ENCODE measurements at places on chromosomes 7 and 10.
A peak's percentile ranks its signal among the peaks of the same experiment; 100 is the strongest.

- DNase-seq = peak; percentile 29
- H3K27me3 ChIP-seq = peaks cover 2% of the 10 kb centered on the region
- H3K27ac ChIP-seq = no peak overlapping the region
- H3K36me3 ChIP-seq = no peaks in the 10 kb centered on the region
Measured at GRCh38 chr7:14691597-14692203, 210.9 kb downstream of the DGKB start.

GRCh38 chr10:89894051-89894450, 192.7 kb downstream of the KIF20B start:
- no peak overlapping the region for H3K4me3 ChIP-seq
- no peak for DNase-seq
- no peak overlapping the region for H3K27ac ChIP-seq
- H3K36me3 ChIP-seq = no peaks in the 10 kb centered on the region
- H3K27me3 ChIP-seq = peaks cover 2% of the 10 kb centered on the region
- no peaks in the 10 kb centered on the region for H3K4me1 ChIP-seq

DNA sequence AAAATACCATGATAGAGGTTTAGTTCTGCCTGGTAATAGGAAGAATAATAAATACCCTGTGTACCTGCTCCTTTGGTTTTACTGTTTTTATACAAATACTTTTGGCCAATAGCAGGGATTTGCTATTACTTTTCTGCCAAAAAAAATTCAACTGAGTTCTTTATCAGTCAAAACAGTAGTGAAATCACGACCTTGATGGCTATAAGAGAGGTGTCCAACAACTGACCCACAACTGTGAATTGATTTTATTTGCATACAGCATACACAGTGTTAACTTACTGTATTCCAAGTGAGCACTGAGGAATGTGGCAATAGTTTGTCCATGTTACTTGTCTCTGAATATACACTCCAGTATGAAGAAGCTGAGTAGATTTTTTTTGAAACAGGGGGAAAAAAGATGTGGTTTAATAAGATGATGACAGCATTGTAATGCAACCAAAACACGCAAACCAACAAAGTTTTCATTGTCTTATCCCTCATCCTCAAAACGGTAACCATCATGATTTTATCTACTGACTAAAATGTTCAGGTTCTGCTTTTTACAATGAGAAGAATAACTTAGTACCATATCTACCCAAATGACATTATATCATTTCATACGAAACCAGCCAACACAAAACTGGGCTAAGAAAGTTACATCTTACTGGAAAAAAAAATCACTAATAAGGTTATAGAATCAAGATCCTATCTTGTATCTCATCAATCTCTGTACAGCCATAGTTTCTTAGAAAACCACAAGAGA, 63.3 kb downstream of the GSAP start:
- peaks cover 93% of the 10 kb centered on the region for H3K4me1 ChIP-seq
- H3K27ac ChIP-seq = peak overlapping the region; percentile 90
- H3K27me3 ChIP-seq = peaks cover 4% of the 10 kb centered on the region
- H3K4me3 ChIP-seq = peak overlapping the region; percentile 81
- DNase-seq = peak; percentile 55

DNA sequence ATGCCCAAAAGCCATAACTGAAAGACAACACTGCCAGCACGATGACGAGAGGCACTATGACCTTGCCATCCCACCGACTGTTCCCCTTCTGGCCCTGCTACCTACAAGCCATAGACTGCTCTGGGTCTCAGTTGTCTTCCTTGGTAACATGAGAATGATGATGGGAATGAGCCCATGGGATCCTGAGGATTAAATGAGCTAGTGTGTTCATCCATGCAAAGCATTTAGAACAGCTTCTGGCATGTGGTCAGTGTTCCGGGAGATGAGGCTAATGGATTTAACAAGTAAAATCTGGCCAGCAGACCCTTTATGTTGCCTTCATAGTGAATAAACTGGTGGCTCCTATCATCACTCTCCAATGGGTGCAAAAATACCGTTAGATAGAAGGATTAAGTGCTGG, 62.4 kb upstream of the WDR11 start:
- no peak overlapping the region for H3K4me3 ChIP-seq
- H3K27ac ChIP-seq = no peak overlapping the region
- no peaks in the 10 kb centered on the region for H3K36me3 ChIP-seq
- no peaks in the 10 kb centered on the region for H3K4me1 ChIP-seq

DNA sequence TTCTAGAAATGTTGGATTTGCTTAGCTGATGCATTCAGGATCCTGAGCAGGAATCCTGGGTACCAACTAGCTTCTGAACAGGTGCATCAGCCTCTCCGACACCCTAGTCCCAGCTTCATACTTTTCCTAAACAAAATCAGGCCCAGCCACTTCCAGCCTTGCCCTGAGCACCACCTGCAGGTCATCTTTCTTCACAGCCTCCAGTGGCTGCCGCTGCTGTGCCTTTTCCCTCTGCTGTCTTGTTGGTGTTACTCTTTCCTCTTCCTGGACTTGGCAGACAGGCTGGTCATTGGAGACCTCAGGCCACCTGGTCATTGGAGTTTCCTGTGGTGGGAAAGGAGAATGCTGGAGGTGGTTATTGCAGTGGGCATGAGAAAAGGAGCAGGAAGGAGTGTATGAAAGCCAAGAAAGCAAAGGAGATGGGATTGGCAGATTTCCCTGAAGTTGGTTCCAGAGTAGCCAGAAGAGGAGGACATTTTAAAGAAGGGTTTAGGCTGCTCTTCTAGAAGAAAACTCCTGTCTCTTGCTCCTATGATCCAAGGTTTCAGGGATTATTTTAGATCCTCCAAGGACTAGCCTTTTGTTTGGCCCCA, 48.2 kb upstream of the NFKB2 start:
- no peak overlapping the region for H3K4me3 ChIP-seq
- no peak overlapping the region for H3K27ac ChIP-seq
- H3K27me3 ChIP-seq = no peaks in the 10 kb centered on the region

Data from immature natural killer cell (primary cell).